ENCODE measurements at places on chromosomes 2 and 18.

DNA sequence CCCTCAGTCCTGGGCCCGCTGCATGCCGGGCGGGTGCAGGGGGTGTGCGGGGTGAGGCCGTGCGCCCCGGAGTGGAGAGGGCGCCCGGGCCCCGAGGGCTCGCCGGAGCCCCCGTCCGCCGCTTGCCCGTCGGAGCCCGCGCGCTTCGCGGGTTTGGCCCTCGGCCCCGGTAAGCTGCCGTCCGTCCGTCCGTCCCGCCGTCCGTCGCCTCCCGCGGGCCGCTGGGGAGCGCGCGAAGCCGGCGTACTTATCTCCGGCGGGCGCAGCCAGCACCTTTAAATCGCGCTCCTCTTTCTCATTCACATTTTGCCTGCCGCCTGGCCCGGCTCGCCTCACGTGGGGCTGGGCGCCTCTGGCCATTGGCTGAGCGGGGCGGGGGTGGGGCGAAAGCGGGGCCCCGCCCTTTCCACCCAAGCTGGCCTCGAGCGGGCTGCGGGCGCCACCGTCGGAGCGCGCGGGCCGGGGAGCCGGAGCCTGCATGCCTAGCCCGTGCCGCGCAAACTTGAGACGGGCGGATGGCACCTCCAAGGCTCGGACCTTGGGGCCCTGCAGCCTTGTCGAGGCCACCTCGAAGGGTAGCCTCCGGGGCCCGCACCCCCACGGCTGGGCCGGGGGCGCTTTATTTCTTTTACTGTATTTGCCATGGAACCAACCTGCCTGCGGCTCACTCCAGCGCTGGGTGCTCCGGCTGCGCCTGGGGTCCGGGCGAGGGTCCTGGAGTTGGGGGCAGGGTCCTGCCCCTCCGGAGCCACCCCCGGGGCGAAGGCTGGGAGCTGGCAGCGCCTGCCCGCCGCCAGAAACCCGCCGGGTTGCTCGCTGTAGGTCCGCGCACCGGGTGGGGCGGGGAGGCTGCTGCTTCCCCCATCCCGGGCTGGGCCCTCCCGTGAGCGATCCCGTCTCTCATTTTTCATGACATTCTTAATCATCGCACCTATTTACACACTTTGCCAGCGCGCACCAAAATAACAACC lies at the start of gene GBX2:
Gene GBX2 (minus strand): TSS at position 277 of the 971 bp plus-strand sequence. CDS start 415 bp downstream, outside the sequence.
- no peak for DNase-seq

DNA sequence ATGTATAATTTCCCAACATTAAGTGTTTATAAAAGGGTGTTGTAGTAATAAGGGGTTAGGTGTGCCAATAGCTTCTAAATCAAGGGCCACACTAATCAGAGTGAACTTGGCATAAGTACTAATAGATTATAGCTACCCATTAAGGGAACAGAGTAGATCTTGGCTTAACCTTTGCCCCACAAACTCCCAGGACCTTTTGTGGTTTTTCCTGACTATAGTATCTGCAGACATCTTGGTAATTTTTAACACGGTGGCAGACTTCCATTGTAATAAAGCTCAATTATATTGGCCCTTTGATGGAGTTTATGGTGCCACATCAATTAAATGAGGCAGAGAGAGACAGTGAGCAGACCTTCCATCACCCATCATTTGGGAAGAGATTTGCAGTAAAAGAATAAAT lies 358.5 kb upstream of the HNRNPA3 start:
- DNase-seq = no peak

DNA sequence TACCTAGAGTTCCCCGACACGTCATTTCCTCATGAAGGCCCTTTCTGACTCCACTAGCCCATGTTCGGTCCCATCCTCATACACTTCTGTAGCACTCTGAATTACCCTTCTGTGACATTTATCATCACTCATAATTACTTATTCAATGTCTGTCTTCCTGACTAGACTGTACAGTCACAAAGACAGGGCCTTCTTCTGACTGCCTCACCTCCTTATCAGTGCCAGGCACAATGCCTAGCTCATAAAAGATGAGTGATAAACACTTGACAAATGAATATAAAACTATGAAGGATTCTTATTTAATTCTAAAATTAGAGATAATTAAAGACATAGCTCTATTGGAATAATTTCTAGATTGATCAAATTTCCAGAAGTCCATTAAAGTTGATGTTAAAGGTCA lies 1.4 kb upstream of the UBXN4 start:
- DNase-seq = no peak

DNA sequence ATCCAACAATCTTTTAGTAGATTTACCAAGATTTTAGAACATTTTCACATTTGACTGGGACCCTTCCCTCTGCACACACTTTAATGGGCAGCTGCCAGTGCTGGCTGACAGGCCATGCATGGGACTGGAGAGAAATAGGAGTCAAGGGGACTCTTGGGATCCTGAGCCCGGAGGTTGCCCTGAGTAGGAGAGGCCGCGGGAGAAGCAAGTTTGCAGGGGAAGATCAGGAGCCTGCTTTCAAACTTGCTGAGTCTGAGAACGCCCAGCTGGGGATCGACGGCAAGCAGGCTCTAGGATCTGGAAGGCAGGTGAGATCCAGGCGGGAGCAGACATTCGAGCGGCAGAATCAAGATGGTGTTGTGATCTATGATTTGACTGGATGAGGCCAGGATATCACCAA lies 186.1 kb downstream of the HDAC4 start:
- no peak for DNase-seq

GRCh38 chr2:3223080-3223923 lies 154.3 kb downstream of the EIPR1 start:
- peak; percentile 93 for DNase-seq

DNA sequence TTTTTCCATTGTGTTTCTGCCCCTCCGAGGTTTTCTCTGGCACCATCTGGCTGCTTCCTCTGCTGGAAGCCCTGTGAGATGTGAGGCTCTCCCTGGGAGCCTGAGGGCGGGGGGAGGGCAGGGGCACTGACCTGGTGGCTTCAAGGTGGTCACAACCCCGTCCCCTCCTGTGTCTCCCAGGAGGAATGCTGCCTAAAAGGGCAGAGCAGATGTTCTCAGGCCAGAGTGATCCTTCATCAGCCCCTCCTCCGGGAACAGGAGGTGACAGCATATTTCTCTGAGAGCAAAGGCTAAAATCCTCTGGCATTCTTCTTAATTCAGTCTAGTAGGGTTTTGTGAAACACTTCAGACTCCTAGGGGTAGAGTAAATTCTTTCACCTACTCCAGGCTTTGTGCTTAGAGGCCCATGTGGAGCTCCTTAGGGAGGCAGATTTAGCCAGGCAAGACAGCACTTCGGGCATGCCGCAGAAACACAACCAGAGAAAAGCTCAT lies 18.3 kb upstream of the GREB1 start:
- DNase-seq = no peak

GRCh38 chr2:208266936-208267335 lies 881 bp downstream of the PIKFYVE start:
- DNase-seq = no peak

- DNase-seq = no peak
Measured at GRCh38 chr2:135587958-135588357, 56.7 kb downstream of the R3HDM1 start.

- DNase-seq = no peak
Measured at GRCh38 chr2:88206665-88207347, 36.7 kb downstream of the THNSL2 start.

DNA sequence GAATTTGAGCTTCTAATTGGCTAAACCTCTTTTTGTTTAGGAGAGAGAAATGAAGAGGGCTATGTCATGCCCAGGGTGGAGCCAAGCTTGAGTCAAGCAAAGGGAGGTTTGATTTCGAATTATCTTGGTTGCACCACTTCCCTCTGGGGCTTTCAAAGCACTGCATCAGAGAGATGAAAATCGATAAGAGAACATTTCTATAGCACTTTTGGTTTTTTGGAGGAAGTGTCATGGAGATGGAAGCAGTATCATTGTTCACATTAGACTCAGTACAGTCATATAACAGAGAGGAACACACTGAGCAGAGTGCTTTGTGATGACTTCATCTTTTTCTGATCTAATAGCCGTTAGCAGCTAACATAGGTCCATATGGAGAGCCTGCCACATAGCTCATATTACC lies 120.3 kb upstream of the UXS1 start:
- no peak for DNase-seq

DNA sequence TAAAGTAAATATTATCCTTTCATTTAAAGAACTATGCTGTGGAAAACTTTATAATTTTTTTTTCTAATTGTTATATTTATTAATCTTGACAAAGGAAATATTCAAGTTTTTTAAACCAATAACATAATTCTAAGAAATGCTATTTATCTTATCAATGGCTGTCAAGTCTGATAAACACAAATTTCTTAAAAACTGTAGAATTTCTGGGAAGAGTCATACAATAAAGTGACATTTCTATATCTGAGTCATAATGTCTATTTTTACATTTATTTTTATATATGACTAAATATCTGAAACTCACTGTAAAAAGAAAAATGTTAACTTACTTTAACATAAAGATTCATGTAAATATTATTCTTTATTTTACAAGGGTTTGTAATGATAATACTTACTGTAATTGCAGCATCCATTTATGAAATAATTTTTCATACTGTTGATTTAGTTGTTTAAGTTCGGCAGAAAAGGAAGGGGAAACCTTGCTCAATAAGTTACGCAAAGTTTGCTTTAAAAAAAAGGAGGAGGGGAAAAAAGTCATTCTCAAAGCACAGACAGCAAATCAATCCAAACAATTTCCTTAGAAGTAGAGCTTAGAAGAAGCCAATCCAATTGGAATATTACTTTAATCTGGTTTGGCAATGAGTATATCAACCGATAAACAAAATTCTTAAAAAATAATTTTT lies 32.4 kb downstream of the ORC2 start:
- no peak for DNase-seq

GRCh38 chr2:164694275-164694695 lies 73.0 kb upstream of the GRB14 start:
- no peak for DNase-seq

- no peak for DNase-seq
Measured at GRCh38 chr2:181575650-181576025, 81.3 kb downstream of the CERKL start.

DNA sequence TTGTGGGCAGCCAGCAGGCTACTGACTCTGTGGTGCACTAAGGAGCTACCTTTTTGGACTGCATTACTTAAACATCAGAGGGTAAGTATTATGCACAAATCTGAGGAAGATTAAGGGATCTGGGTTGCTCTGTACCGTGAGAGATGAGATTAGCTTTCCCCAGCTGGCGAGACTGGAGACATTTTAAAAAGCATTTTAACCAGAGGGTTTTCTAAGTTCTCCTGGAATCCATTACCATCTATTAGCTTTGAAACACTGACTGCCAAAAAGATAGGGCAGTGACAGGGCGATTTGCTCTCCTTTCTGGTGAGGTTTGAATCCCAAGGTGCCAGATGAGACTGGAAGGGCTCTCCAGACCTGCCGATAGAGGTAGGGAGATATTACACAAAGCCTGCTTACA lies 63.2 kb downstream of the LYPD6 start:
- DNase-seq = no peak

DNA sequence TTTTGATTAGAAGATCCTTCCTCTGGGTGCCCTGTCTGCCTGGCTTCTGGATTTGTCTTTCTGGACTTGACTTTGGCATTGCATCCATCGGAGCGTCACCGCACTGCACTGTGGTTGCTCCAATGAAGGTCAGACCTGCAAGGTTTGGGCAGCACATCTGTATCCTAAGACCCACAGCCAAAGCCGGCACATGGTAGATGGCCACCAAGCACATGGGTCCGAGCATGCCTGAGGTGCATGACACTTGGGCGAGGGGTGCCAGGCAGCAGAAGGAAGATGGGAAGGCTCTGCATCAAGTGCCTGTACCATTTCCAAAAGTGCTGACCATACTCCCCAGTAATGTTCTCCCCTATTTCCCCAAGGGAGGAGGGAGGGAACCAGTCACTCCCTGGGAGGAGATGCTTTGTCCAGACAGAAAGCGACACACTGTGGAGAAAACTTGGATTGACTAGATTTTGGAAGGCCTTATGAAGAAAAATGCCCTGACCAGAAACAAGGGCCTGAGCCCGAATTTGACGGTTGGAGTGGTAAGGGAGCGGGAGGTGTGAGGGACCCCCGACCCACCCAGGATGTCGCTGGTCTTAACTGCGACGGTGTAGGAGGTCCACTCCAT lies 149.9 kb downstream of the LOXHD1 start:
- no peak for DNase-seq

DNA sequence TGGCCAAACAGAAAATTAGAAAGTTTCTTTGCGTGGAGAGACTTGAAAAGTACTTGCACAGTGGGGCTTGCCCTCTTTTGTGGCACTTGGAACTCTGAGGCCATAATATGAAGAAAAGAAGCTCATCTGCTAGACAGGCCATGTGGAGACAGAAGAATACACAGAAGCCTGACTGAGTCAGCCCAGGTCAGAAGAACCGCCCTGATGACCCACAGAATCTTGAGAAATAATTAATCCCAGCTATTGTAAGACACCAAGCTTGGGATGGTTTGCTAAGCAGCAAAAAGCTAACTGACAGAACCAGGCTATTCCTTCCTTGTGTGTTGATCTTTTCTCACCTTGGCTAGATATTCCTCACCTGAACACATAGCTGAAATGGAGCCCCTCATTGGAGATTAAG lies 33.7 kb downstream of the G6PC2 start:
- no peak for DNase-seq

DNA sequence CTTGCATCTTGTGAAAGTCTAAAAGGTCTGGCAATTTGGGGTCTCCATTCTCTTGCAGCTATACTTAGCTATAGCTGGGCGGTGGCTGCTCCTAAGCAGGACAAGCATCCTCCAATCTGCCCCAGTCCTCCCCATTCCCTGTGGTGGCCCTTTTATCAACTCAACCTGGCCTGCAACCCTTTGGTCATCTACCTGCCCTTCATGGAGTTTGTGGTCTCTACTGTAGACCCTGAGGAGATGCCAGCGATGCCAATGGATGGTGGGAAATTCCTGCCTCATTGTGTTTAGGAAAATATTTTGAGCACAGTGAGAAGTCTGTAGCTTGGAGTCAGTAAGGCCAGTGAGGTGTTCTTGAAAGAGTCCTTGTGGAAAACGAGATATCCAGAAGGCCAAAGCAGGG lies 143.4 kb downstream of the CAPN13 start:
- no peak for DNase-seq

GRCh38 chr2:127423880-127424279 lies 5.7 kb downstream of the PROC start:
- no peak for DNase-seq

DNA sequence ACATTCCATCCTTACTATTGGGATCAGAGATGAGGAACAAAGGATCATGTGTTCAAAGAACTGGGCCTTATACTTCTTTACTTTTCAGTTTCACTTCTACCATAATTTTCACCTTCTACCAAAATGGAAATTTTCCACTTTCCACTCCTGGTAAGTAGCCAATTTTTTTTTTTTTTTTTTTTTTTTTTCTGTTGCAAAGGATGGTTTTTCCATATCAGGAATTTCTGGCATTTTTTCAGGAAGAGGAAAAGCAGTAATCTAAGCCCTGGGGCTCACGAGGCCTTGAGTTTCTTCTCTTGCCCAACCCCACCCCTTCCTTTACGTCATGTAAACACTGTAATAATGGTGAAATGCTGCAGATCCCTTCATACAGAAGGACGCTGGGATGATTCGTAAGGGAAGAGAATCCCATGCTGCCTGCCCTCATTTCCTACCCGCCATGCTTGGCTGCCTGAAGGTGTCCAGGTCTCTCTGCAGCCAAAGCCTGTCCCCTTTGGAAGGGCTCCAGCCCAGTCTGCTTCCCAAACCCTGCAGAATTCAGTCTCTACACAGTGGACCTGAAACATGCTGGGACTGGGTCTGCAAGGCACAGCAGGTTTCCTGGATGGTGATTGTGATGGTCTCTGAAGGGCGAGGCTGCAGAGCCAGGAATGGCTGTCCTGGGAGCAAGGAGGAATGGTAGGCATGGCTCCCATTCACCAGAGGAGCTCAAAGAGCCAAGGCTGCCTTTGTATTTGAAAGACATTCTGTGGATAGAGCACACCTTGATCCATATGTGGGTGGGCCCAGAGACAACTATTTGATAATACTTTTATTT lies 57.0 kb downstream of the EFR3B start:
- no peak for DNase-seq
